ENCODE measurements at places on chromosomes 12 and 14. TPM values are rescaled to one million over a fixed set of nuclear protein-coding genes. Genes with fewer than 3 reads are reported as not detected.
A peak's percentile ranks its signal among the peaks of the same experiment; 100 is the strongest.

DNA sequence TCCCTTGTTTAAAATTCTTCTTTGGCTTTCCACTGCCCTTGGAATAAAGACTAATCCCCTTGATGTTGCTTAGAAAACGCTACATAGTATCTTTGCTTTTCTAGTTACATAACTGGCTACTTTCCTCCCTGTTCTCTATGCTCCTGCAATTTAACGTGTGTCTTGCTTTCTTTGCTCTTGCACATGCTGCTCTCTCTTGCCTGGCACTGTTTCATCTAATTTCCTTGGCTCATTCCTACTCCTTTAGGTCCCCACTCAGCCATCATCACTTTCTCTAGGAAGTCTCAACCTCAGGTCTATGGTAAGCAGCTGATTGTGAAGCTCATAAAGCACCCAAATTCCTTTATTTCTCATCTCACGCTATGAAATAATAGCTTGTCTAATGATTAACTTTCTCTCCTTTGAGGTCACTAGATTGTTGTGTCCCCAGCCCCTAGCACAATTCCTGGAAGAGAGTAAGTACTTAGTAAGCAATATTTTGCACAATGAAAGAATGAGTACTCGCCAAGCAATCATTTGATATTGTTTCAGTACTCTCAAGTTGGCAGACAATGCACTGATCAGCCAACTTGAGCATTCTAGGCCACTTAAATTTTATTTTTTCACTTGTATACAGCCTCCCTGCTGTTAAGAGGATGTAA, 3.3 kb downstream of the ALDH6A1 start:
- no peak overlapping the region for H3K4me3 ChIP-seq
- no peak for DNase-seq
- no peak overlapping the region for H3K27ac ChIP-seq
- H3K36me3 ChIP-seq = peaks cover 23% of the 10 kb centered on the region
- H3K27me3 ChIP-seq = no peaks in the 10 kb centered on the region
- H3K4me1 ChIP-seq = peaks cover 16% of the 10 kb centered on the region

GRCh38 chr14:92310776-92311375, 12.1 kb upstream of the SLC24A4 start:
- H3K27me3 ChIP-seq = peaks cover 83% of the 10 kb centered on the region
- no peak overlapping the region for H3K4me3 ChIP-seq
- DNase-seq = no peak
- H3K36me3 ChIP-seq = no peaks in the 10 kb centered on the region

GRCh38 chr12:46831335-46832129, 5.7 kb upstream of the SLC38A4 start:
- peak overlapping the region; percentile 65 for H3K4me3 ChIP-seq
- no peak for DNase-seq
- H3K4me1 ChIP-seq = peaks cover 11% of the 10 kb centered on the region
- H3K27me3 ChIP-seq = peaks cover 36% of the 10 kb centered on the region
- H3K27ac ChIP-seq = no peak overlapping the region

The DCTN2 gene
- 131 TPM for total RNA-seq

GRCh38 chr12:11706509-11707379, 57.3 kb downstream of the ETV6 start:
- H3K4me3 ChIP-seq = peak overlapping the region; percentile 54
- peak overlapping the region; percentile 87 for H3K27ac ChIP-seq
- peak; percentile 50 for DNase-seq
- peaks cover 22% of the 10 kb centered on the region for H3K36me3 ChIP-seq
- peaks cover 84% of the 10 kb centered on the region for H3K4me1 ChIP-seq

DNA sequence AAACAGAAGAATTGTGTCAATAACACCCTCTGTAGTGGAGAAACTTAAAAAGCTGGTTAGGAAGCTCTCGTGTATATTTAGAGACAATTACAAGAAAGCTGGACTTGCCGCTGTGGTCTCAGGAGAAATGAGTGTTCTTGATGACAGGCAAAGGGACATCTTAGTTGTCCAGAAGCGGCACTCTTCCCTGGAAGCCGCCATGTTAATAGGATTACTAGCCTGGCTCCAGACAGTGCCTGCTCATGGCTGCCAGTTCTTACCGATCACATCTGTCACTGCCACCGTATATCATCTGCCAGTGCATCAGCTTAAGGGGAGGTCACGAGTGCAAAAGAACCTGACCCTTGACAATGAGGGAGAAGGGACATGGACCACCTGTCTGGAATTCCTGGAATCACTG, 48.9 kb downstream of the C14orf132 start:
- peaks cover 32% of the 10 kb centered on the region for H3K4me1 ChIP-seq
- H3K27me3 ChIP-seq = peaks cover 14% of the 10 kb centered on the region
- no peak for DNase-seq
- H3K4me3 ChIP-seq = no peak overlapping the region
- H3K36me3 ChIP-seq = no peaks in the 10 kb centered on the region
